Temporal lobe (tissue), 4 donors: ENCODE measurements at places on chromosomes 13 and 19. TPM values are rescaled to one million over a fixed set of nuclear protein-coding genes. Genes with fewer than 3 reads are reported as not detected.

Gene TLE2
- total RNA-seq, result 8.6 TPM

Gene EEF1AKMT1
- 11.6 TPM for total RNA-seq

Gene GGN
- under 0.01 TPM for total RNA-seq

Gene NALCN
- total RNA-seq, result 27.8 TPM

Gene B3GNT8
- 0.49 TPM for total RNA-seq

Gene TRPC4
- total RNA-seq, result 14.8 TPM

Gene CCDC122
- 5.9 TPM for total RNA-seq

Gene KDM4B
- total RNA-seq, result 30.5 TPM

Gene ZNF626
- total RNA-seq, result 29.3 TPM

Gene CYP2A6
- not detected for total RNA-seq

Gene NMRK2
- total RNA-seq, result not detected

Gene CDADC1
- total RNA-seq, result 9.1 TPM

Gene SERPINE3
- total RNA-seq, result under 0.01 TPM

Gene SLC6A16
- total RNA-seq, result 0.49 TPM

Gene CASP14
- not detected for total RNA-seq

Gene DAND5
- not detected for total RNA-seq

Gene GJA3
- total RNA-seq, result under 0.01 TPM

Gene GPR4
- total RNA-seq, result 0.25 TPM

Gene ZNF99
- 0.25 TPM for total RNA-seq

Gene TMIGD2
- not detected for total RNA-seq

Gene NXNL1
- total RNA-seq, result not detected

Gene CEACAM1
- not detected for total RNA-seq

Gene FRY
- total RNA-seq, result 72.0 TPM

Gene ACER1
- total RNA-seq, result not detected

Gene A1BG
- total RNA-seq, result 1.5 TPM

Gene MIA
- 0.74 TPM for total RNA-seq

Gene UBAC2
- 34.2 TPM for total RNA-seq

Gene PSPN
- total RNA-seq, result 3.0 TPM

Gene ZSWIM4
- 14.0 TPM for total RNA-seq

Gene SUGP2
- 81.4 TPM for total RNA-seq

Gene MISP3
- total RNA-seq, result 1.7 TPM

Gene NLRP9
- total RNA-seq, result not detected

Gene ZNF682
- 18.9 TPM for total RNA-seq

Gene RUBCNL
- 2.7 TPM for total RNA-seq

Gene FXYD1
- total RNA-seq, result 0.74 TPM

Gene KLK12
- not detected for total RNA-seq

Gene C5AR2
- total RNA-seq, result 0.25 TPM

Gene ITGBL1
- total RNA-seq, result 2.2 TPM

Gene ZNF331
- 18.2 TPM for total RNA-seq

Gene FLT3LG
- 0.25 TPM for total RNA-seq

Gene OVOL3
- not detected for total RNA-seq

Gene SLC15A1
- total RNA-seq, result 0.25 TPM
